ENCODE measurements at places on chromosomes 3 and 15. TPM values are rescaled to one million over a fixed set of nuclear protein-coding genes. Genes with fewer than 3 reads are reported as not detected.

- DNase-seq, result no peak
Observed at GRCh38 chr3:116176974-116177555, 268.2 kb downstream of the LSAMP start.

The LRRC58 gene
- 69.9 TPM for total RNA-seq

DNA sequence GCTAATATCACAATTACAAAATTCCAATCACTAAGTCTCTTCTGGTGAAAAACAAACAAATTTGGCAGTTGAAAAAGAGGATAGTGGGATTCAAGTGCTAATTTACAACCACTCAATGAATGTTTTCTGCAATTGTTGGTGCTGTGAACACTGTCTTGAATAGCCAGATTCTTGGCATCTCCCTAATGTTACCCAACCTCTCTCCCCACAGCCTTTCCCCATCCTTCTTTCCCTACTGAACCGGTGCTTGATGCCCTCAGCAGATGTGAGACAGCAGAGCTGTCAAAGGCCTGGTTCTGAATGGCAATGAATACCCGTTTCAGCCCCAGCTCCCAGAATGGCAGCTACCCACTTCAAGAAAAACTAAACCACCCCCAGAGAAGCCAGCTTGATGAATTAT is 22.5 kb upstream of the BHLHE40 start:
- DNase-seq, result no peak

The DISP2 gene
- total RNA-seq, result 0.19 TPM

DNA sequence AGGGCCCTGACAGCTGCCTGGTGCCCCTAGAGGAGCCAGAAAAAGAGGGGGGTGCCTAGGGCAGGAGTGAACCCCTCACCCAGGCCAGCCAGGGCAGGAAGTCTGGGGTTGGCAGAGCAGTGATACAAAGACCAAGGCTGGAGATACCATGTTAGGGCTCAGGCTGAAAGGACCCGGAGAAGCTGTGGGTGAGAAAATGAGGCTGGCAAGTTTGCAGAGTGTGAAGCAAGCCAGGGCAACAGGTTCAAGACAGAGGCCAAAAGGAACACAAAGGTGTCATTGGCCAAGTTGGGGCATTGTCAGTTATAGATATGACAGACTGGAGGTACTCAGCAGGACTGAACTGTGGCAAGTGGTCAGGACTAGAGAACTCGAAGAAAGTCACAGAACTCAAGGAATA is 40.6 kb upstream of the IREB2 start:
- no peak for DNase-seq

The PYGO1 gene
- 14.7 TPM for total RNA-seq

Data from A172 (cell line).